ENCODE measurements at places on chromosomes 7 and 10.
A peak's percentile ranks its signal among the peaks of the same experiment; 100 is the strongest.

DNA sequence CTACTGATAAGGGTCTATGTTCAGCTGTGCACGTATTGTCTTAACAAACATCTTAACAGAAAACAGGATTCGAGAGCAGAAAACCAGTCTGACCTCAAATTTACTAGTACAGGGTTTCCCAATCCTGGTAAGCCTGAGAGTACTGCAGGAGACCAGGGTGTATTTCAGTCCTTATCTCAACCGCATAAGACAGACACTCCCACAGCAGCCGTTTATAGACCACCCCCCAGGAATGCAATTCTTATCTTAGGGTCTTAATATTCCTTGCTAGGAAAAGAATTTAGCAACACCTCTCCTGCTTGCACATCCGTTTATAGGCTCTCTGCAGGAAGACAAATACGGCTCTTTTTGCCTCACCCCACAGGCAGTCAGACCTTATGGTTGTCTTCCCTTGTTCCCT lies 277.3 kb downstream of the SDK1 start:
- DNase-seq = no peak

DNA sequence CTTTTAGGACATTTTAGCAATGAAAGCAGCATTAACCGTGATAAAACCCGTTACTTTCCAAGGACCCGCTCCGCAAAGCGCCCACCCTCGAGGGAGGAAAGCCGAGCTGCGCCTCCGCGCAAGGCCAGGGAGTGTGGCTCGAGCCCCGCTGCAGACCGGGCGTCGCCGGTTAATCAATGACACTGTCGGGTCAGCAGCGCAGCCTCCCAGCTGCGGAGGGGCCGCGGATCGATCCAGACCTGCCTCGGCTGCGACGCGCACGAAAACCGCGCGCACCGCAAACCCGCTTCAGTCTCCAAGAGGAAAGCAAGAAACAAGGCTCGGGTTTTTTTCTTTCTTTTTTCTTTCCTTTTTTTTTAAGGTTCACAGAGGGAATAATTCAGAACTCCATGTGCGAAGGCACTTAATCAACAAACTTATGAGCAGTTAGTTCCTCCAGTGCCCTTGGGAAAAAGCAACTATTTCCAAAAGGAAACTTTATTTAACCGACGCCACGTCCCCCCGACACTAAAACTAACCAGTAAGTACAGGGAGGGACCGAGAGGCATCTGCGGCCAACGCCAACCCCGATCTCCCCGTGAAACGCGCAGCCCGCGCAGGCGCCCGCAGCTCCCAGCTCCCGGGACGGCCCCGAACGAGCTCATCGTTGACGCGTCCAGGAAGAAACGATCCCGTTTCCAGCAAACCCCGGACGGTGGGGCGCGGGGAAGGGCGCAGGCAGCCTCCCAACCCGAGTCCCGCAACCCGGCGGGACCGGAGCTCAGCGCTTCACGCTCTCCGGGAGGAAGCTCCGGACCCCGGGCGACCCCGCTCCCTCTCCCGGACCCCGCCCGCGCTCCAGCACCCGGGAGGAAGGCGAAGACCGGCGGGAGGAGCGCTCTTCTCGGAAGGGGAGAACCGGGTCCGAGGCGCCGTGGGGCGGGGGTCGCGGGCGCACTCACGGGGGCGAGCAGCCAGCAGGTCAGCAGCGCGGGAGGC lies 598 bp downstream of the VIPR2 start:
- no peak for DNase-seq

- DNase-seq = no peak
These were observed 120.5 kb downstream of the UBE2H start for GRCh38 chr7:129832282-129832681.

GRCh38 chr7:130441408-130441869 lies 623 bp upstream of the CEP41 start:
- peak; percentile 7 for DNase-seq

DNA sequence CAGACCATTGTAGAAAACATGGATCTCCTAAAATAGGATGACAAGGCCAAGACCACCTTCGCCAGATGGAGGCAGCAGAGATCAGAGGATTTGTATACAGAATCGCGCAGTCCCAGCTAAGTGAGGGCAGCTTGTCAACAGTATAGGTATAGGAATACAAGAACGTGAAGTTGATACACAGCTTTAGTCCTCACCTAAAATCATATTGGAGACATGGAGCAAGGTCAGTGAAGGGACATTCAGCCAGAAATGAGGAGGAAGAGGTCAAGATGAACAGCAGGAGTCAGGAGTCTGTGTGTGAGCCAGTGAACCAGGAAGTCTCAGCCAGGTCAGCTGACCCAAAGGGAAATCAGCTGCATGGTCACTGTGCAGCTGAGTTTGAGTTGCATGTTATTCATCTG lies 263.4 kb upstream of the PRKCQ start:
- no peak for DNase-seq

- DNase-seq = no peak
These were observed 115.5 kb upstream of the ZMIZ1 start for GRCh38 chr10:78953113-78953798.

DNA sequence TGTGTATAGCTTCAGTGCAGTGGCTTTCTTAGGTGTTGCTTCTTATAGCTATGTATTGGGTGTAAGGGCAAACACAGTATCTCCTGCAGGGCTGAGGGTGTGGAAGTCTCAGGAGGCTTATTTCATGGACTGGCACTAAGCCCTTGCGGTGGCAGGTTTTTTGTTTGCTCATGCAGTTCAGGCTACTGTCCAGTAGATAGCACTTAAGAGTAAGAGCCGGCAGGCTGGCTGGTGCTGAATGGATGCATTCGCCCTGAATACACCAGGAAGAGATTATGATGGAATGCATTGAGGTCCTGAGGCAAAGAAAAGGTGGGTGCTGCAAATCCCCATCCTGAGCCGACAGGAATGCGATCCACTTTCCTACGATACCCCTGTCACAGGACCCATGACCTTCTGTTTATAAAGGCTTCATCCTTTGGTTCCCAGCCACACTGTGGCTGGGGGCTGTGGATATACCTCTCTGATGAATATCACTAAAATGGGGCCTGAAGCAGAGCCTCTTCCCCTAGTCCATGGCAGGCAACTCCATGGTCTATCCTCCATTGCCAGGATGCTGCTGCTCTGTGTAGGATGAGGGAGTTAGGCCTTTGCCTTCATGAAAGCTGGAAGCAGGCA lies 44.9 kb downstream of the ANXA8 start:
- no peak for DNase-seq

DNA sequence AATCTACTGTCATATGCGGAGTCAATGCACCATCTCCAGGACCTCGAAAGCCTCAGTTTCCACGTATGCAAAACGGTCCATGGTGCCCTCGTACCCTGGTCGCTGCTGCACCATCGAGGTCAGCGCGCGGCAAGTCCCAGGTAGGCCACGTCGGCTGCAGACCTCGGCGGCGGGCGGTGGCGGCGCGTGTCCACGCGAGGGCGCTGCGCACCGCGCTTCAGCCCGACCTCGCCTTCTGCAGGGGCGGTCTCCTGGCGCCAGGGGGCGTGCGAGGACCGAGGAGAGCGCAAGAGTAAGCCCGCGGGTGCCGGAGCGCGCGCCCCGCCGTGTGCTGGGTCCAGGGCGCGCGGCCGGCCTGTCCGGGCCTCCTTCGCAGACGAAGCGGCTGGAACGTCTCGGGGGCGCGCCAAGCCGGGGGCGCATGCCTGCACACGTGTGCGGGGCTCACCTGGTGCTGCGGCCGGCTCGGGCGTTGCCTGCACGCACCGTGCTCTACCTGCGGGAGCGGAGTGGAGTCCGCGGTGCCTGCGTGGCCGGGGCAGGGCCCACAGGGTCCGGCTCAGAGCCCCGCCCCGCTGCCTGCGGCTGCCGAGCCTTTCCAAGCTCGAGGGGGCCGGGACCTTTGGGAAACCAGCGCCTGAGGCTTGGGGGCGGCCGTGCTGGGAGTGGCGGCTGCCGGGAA lies 54.0 kb downstream of the GLRX3 start:
- peak; percentile 78 for DNase-seq

DNA sequence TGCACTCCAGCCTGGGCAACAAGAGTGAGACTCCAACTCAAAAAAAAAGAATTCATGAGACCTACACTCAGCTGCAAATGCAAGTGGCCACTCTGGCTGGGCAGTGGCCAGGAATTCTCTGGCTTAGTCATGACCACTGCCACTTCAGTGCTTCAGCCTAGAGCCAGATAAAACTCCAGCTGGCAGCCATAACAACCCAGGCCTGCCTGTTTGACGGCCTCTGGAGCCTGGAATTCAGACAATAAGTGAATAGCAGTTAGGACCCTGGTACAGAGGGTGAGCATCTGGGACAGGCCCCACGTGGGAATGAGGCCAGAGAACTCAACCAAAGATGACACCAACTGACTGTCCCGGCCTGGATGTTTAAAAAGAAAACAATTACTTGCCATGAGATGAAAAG lies 18.9 kb downstream of the RCC1L start:
- DNase-seq = peak; percentile 24

GRCh38 chr7:12111422-12112405 lies 99.4 kb upstream of the TMEM106B start:
- no peak for DNase-seq

GRCh38 chr10:23459308-23459939 lies 20.5 kb downstream of the OTUD1 start:
- no peak for DNase-seq

DNA sequence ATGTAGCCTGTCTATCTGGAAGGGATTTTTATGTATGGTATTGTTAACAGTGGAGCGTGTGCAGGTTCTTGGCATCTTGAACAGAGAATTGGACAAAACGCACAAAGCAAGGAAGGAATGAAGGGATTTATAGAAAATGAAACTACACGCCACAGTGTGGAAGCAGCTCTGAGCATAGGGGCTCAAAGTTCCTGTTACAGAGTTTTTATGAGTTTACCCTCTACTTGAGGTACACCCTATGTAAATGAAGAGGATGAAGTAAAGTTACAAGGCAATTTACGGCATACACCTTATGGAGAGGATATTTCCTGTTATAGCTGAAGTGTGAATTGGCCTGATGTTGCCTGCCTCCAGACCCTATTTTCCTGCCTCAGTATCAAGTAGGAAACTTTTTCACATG lies 33.3 kb downstream of the FANK1 start:
- DNase-seq = no peak

- DNase-seq = no peak
These were observed 213.9 kb upstream of the LRRN3 start for GRCh38 chr7:110877016-110877415.

GRCh38 chr7:44973610-44974401 lies 5.0 kb downstream of the MYO1G start:
- no peak for DNase-seq

DNA sequence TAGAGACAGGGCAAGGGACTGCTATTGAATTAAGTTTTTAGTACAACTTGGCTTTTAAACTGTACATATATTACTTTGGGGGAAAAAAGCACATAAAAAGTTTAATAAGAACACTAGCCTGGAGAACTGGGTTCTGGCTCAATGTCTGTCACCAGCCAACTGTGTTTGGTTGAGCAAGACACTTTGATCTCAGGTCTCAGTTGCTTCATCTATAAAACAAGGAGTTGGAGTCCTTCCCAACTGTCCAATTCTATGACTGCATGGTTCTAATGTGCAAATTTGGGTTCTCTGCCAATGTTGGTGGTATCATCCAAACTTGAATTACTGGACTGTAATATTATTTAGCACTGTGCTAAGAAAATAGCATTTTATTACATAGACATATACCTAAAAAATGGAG lies 50.3 kb downstream of the ATXN7L1 start:
- DNase-seq = no peak

DNA sequence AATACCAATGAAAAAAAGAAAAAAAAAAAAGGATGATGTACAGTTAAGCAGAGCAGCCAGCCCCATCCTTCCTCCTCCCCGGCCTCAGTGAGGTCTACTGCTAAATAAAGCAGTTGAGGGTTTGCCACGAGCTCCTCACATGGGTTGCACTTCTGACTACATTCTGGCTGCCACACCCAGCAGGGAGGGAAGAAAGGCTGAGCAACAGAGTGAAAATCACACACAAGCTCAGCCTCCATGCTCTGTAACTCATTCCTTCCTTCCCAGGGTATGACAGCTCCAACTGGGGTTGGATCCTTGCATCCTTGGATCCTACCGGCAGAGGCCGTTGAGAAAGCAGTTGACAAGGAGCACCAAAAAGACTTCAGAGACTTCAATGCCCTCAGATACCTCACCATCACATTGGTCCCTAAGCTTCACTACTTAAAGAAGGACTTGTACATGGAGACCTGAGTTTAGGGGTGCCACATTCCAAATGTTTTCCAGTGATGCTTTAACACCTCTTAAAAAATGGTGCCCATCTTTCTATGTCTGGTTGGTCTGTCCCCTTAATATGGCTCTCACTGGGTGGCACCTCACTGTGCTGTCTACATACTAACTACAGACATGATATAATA lies 52.9 kb upstream of the PIK3CG start:
- DNase-seq = no peak

GRCh38 chr10:132158823-132159222 lies 27.9 kb upstream of the DPYSL4 start:
- DNase-seq = no peak

GRCh38 chr10:132572545-132572937 lies 35.0 kb downstream of the INPP5A start:
- DNase-seq = no peak

DNA sequence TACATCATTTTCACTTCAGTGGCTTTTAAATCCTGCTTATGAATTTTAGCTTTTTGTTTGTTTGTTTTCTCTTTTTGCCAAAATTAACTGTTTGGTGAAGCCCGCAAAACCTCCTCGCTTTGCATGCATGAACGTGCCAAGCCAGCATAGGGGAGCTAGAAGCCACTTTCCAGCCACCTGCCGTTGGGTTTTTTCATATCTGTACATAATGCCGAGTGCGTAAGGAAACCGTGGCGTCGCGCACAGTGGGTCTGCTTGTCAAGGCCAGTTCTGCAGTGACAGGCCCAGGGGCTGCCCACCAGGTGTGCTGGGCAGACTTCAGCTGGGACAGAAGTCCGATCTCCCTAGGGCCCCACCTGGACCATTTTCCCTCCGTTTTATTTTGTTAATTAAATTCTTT lies 41.1 kb downstream of the WIPI2 start:
- DNase-seq = no peak

GRCh38 chr7:86243171-86243570 lies 400.5 kb upstream of the GRM3 start:
- no peak for DNase-seq

DNA sequence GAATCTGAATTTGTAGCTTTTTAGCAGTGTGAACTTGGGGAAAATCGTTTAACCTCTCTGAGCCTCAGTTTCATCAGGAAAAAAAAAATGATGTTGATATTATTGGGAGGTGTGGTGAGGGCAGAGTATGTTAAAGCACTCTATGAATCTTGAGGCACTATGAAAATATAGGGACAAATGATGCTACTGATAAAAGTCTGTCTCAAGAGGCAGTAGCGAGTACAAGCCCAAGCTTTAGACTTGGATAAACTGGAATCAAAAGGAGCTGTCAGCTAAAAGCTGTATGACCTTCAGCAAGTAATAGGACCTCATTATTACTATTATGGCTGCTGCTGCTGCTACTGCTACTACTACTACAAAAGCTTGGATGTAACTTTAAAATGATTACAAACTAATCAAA lies 8.4 kb downstream of the ZNF277 start:
- DNase-seq = no peak

GRCh38 chr7:37118004-37118403 lies 330.7 kb downstream of the ELMO1 start:
- DNase-seq = no peak

GRCh38 chr7:44646176-44646920 lies 39.9 kb downstream of the OGDH start:
- no peak for DNase-seq

- no peak for DNase-seq
These were observed 65.3 kb downstream of the LMBR1 start for GRCh38 chr7:156827587-156828203.

GRCh38 chr7:113918946-113919345 lies at the start of gene PPP1R3A:
Gene PPP1R3A (minus strand): TSS chr7:113919009. CDS start chr7:113918996, 13 bp downstream.
- no peak for DNase-seq

GRCh38 chr7:157652161-157652953 lies 315.6 kb downstream of the DNAJB6 start:
- DNase-seq = no peak
